ENCODE measurements at places on chromosomes 5 and 9. TPM values are rescaled to one million over a fixed set of nuclear protein-coding genes. Genes with fewer than 3 reads are reported as not detected.

DNA sequence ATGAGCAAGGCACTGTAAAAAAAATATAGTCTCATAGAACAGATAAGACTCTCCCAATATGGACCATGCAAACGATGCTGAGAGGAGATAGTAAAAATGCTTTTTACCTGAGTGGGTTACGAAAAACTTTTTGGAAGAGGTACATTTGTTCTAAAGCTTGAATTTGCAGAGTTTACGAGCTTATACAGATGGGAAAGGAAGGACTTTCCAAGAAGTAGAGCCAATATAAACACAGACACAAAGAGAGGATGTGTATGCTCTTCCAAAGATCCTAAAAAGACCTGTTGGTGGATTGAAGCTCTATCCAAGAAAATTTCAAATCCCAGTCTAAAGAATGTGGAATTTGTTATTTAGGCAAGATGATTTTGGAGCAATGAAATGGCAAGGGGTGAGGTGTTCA lies 127.1 kb upstream of the SLCO6A1 start:
- DNase-seq = no peak

- DNase-seq = no peak
Observed at GRCh38 chr5:66870708-66871107, 274.5 kb downstream of the MAST4 start.

DNA sequence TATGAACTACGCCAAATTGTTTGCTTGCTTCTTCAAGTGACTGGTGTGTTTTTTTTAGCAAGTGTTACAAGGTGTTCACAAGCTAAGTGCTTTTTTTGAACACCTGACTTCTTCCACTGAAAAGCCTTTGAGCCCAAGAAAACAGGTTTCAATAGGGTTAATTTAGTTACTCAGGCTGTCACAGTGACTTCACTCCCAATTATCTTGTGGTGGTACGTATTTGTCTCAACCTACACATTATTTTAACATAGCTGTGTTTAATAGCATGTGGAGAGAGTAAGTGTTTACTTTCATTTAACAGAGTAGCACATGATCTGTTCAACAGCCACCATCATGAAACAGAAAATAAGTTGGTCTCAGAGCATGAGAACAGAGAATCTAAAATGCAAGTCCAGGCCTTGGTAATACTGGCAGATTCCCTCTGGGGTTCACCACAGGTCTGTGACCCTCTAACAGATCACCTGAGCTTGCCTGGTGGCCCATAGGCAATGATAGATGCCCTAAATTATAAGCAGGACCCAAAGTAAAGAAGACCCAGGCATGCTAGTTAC lies 267.7 kb upstream of the SMARCA2 start:
- DNase-seq = no peak

- DNase-seq = no peak
Observed at GRCh38 chr5:56269216-56269927, 36.2 kb upstream of the ANKRD55 start.

DNA sequence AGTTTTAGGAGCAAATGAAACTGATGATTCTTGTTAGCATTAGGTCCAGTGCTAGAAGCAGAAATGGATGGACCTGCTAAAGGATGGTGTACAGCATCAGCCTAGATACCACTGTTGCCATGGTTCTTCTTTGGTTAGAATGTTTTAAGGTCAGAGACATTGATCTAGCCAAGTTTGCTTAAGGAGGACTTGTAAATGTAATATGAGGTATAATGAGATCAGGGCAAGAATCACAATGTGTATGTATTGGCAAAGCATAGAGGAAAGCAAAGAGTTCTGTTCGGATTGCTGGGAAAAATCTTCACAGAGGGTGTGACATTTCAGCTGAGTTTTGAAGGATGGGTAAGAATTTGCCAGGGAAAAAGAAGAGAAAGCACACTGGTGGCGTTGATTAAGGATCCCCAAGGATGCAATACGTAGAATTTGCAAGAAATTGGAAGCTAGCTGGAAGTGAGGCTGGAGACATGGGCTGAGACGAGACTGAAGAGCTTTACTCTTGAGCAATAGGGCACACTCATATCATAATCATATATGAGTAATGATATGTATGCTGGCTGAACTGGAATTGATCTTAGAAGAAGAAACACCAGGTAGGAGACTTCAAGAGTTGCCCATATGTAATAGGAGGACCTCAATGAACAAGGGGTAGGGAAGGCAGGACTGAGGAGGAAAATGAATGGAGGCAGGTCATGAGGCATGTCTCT lies 102.0 kb downstream of the ZNF462 start:
- no peak for DNase-seq

DNA sequence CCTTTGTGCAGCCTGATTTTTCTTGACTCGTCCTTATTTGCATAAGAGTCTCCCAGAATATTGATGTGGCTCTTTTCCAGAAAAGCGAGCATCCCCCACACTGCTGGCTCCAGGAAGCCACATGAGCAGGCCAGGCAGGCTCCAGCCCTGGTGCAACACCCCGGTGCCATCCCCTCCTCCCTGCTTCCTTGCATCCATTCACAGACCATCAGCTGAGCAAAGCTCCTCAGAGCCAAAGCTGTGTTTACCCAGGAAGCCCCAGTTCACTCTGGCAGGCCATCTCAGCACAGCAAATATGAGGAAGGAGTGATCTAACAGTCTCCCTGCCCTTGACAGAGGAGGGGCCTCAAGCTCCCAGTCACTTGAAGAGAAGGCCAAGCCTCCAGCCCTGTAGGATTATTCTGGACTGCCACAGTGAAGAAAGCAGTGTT lies 34.4 kb downstream of the INSYN2B start:
- DNase-seq = peak; percentile 59

DNA sequence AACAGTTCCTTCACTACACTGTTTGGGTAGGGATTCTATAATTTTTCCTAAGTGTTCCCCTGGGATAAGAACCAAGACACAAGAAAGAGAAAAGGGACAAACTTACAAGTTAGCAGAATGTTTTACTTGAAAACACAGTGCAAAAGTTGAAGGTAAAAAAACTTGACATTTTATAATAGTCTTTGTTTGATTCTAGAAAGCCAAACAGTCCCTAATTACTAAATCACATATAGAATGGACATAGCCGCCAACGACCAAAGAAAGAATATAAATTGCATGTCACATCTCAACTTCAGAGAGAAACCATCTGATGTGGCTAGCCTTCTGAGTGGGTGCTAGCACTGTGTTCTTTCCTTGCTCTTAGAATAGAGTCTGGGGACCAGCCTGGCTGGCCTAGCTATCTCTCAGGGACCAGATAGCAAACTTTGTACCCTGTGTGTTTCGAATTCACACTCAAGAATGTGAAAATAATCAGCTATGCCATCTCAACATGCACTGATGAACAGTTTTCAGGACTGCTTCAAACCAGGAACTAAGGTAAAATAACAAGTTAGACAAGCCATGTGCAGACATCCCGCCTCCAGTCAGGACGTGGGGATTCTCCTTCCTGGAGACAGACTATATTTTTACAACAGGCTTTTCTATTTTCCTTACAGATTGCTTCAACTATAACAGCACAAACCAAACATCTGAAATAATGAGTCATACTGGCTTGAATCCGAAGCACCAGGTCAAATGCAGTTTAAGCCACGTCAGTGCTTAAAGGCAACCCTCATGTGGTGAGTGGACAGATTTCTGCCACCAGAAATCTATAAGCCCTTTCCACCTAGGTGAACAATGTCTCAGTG lies 53.7 kb downstream of the LHFPL2 start:
- DNase-seq = peak; percentile 66

DNA sequence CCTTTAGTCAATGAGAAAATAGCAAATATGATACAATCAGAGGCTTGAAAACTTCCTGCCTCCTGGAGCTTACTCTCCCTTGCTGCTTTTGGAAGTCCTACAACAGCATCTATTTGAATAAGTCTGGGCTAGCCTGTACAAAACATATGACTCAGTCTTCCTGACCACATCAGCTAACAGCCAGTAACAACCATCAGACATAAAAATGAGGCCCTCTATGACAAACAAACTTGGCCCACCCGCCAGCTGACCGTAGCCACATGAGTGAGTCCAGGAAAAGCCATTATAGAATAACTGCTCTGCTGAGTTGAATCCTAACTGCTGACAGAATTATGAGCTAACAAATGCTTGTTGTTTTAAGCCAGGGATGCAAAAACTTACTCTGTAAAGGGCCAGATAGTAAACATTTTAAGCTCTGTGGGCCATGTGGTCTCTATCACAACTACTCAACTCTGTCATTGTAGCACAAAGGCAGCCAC lies 347.6 kb downstream of the PTPRD start:
- DNase-seq = no peak

DNA sequence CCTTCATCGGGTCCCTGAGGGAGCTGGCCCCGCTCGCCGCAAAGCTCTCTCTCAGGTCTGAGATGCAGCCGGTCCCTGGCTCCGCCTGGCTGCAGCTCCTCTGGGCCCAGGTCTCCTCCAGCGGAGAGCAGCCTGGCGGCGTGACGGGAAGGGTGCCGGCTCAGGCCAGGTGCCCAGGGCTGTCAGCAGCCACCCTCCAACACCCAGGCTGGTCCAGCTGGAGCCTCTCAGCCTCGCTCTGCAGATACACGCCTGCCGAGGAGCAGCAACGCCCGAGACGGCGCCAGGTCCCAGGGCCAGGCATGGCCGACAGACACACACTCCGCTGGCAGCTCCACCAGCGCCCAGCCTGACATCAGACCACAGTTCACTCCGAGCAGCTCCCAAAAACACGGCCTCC lies 25.6 kb downstream of the FAM163B start:
- no peak for DNase-seq

The CYLC2 gene
- not detected for total RNA-seq

The TNFSF8 gene
- 1.5 TPM for total RNA-seq

The PCDHB15 gene
- total RNA-seq = 4.3 TPM

The PCDHB3 gene
- total RNA-seq = 1.1 TPM

Measured in ureter (tissue), 1 donor.